SJCRH30 (cell line): ENCODE measurements at places on chromosomes 13 and 19.

- peak; percentile 100 for DNase-seq
Observed at GRCh38 chr19:17539238-17540117, 16.0 kb upstream of the COLGALT1 start.

GRCh38 chr19:46659151-46660007, 1.6 kb downstream of the DACT3 start:
- peak; percentile 57 for DNase-seq

GRCh38 chr13:44971656-44972595, 17.3 kb downstream of the NUFIP1 start:
- no peak for DNase-seq

DNA sequence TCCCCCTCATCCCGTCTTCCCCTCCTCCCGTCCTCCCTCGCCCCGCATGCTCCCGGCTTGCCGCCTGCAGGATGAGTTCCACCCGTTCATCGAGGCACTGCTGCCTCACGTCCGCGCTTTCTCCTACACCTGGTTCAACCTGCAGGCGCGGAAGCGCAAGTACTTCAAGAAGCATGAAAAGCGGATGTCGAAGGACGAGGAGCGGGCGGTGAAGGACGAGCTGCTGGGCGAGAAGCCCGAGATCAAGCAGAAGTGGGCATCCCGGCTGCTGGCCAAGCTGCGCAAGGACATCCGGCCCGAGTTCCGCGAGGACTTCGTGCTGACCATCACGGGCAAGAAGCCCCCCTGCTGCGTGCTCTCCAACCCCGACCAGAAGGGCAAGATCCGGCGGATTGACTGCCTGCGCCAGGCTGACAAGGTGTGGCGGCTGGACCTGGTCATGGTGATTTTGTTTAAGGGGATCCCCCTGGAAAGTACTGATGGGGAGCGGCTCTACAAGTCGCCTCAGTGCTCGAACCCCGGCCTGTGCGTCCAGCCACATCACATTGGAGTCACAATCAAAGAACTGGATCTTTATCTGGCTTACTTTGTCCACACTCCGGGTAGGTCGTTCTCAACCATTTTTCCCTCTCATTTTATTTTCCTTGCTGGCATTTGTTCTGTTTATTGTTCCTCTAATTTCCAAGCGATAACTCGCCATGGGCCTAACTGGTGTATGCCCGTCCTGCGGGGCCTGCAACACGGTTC, 29.8 kb downstream of the NFIX start:
- no peak for DNase-seq

GRCh38 chr19:52922841-52923777, at the start of gene ZNF888:
Gene ZNF888 (minus strand): TSS chr19:52923428. CDS start chr19:52917873, 5,555 bp downstream.
- peak; percentile 87 for DNase-seq

DNA sequence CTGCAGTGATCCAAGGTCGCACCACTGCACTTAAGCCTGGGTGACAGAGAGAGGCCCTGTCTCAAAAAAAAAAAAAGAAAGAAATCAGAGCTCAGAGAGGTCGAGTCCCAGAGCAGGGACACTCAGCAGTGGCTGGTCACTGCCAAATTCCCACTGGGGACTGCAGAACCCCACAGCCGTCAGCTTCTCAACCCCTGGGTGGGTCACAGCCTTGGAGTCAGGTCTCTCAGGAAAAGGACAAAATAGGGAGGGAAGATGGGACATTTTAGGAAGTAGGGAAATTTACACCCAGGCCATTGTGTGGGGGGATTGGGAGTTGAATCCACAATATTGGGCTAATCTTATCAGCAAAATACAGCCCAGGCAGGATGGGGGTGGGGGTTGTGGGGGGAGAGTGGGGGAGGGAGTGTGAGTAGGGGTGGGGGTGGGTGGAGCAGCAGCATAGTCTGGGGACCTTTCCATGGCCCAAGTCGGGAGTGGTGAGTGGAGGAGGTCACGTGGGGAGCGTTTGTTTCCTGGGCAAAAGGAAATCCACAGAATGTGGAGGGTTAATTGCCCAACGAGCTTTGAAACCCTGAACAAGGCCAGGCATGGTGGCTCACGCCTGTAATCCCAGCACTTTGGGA, 5.0 kb upstream of the CCDC194 start:
- DNase-seq: no peak

- DNase-seq: peak; percentile 85
Observed at GRCh38 chr19:36771261-36772231, 1.1 kb downstream of the ZNF850 start.

DNA sequence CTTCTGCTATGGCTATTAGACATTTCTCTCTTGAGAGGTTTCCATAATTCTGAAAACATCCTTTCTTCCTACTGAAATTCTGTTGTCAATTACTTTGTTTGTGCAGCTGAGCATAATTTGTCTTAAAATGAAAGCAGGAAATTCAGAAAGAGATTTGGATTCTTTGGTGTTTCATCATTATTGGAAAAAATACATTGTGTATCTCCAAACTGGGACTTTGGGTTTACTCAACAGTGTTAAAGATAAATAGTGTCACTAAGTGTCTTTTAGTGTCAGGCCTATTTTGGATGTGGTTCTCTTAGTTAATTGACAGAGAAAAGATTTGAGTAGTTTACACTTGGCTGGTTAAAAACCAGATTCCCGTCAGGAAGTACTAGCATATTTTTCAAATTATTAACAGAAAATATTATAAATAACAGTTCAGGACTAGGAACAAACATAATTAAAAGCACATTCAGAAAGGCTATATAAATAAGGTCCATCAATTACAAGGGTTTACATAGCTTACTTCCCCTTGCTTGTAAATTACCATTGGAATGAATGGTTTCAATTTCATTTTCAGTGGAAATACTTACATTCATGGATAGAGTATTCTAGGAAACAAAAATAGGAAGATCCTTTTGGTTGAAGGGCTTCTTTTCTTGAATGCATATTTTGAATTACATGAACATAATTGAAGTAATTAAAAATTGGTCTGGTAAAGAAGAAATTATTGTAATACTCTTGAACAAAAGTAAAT, 483.1 kb downstream of the GPC6 start:
- DNase-seq: no peak

- no peak for DNase-seq
Observed at GRCh38 chr13:95298169-95298965, 2.9 kb downstream of the ABCC4 start.

GRCh38 chr19:33419788-33420130, 46.2 kb downstream of the CEBPG start:
- no peak for DNase-seq

GRCh38 chr19:869245-870177, 10.0 kb downstream of the CFD start:
- no peak for DNase-seq

GRCh38 chr19:53868091-53868891, 608 bp downstream of the MYADM start:
- DNase-seq: peak; percentile 58

- peak; percentile 21 for DNase-seq
Observed at GRCh38 chr13:112346173-112346898, 29.8 kb upstream of the SPACA7 start.

DNA sequence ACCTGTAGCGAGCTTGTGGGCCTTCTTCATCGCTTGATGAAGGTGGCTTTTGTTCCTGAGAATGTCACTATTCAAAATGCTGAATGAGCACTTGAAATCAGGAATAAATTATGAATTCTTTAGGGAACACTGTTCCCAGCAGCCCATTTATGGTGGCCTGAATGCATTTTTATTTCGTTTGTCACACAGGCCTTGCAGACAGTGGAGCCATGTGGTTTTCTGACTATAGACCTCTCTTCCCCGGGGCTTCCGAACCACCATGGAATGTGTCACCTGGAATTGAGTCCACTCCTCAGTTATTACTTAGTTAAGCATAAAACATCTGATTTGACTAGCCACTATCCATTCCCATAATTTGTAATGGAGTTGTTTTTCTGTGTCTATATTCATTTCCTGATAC, 396.9 kb downstream of the IRS2 start:
- no peak for DNase-seq
